ENCODE measurements at places on chromosomes 3 and 15.

GRCh38 chr15:76903251-76903681 lies 1.9 kb downstream of the SCAPER start:
- DNase-seq: no peak

DNA sequence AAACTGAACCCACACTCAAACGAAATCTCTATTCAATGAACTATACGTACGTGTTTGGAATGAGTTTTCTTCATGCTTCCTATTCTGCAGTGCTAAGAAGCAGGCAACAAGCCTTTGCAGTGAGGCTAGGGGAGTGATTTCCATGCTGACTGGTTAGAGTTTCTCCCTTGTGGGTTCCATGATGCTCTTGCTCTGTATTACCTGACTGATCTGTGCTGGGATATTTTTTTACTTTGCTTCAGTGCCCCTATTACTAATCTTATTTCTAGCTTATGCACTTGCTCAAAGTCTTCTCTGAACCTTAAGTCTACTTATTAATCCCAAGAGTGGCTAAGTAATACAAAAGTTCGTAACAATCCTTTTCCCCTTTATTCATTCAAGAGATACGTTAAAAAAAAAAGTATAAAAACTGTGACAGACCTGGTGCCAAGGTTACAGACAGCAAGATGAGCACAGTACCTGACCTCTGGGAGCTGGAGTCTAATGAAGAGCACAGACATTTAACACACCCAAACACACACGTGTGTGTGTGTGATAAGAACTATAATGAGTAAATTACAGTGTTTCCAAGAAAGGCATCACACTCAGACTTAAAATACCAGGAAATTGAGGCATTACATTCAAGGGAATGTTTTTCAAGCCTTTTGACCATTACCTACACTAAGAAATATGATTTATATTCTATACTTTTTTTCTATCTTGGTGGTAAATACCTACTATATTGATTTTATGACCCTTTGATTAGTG lies 50.5 kb upstream of the FBN1 start:
- no peak for DNase-seq

GRCh38 chr15:56490461-56490860 lies 25.5 kb upstream of the MNS1 start:
- DNase-seq: no peak

DNA sequence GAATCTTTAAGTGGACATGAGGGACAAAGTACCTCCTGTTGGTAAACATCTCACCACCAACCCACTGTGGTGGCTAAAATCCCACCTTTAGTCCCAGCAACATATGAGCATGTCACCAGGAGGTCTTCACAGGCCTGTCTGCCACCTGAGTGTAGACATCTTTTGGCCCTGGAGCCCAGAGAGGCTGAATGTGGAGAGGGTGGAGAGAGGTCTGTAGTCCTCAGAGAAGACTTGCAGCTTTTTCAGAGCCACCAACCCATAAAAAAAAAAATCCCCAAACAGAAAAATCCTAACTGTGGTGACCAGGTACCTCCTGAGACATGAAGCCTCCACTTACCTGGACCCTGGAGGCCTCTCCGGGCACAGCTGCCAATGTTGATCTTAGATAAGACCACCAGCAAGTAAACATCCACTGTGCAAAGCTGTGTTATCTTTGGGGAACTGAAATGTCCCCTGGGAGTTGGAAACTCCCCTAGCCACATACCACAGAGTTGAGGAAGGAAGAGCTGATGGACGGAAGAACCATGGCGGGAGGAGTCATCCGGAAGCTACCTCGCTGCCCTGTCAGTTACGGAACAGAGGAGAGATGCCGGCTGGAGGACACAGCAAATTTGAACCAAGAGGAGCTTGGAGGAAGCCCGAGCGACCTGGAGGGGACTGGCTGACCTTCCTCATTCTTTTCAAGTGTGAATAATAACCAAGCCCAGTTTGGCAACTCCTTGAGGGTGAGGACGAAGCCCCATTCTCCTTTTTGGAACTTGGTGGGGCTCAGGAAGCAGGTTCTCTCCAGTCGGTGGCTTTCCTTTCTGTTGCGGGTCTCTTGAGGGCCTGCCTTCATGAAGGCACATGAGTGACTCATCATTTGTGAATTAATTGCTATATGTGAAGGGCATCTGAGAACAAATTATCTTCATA lies at the start of gene GHRL:
Gene GHRL (minus strand): TSS at position 443 of the 915 bp plus-strand sequence. CDS start 2,767 bp downstream, outside the sequence.
- DNase-seq: no peak

DNA sequence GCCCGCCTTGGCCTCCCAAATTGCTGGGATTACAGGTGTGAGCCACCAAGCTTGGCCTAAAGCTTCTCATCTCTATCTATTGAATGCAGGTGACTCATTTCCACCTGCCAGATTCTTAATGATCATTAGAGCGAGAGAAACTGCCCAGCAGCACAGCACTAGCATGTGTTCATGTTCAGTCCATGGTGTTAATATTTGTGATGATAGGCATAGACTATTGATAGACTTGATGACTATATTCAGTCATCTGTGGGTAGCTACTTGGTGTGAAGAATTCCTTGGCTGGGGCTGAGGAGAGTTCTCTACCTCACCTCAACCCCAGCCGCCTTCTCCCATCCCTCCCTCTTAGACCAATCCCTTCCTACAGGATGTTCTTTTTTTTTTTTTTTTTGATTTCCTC lies 60.0 kb downstream of the ST6GAL1 start:
- DNase-seq: no peak

- no peak for DNase-seq
Measured at GRCh38 chr3:189937302-189938127, 183.2 kb downstream of the P3H2 start.

GRCh38 chr3:185851046-185851445 lies 26.2 kb upstream of the IGF2BP2 start:
- DNase-seq: no peak

DNA sequence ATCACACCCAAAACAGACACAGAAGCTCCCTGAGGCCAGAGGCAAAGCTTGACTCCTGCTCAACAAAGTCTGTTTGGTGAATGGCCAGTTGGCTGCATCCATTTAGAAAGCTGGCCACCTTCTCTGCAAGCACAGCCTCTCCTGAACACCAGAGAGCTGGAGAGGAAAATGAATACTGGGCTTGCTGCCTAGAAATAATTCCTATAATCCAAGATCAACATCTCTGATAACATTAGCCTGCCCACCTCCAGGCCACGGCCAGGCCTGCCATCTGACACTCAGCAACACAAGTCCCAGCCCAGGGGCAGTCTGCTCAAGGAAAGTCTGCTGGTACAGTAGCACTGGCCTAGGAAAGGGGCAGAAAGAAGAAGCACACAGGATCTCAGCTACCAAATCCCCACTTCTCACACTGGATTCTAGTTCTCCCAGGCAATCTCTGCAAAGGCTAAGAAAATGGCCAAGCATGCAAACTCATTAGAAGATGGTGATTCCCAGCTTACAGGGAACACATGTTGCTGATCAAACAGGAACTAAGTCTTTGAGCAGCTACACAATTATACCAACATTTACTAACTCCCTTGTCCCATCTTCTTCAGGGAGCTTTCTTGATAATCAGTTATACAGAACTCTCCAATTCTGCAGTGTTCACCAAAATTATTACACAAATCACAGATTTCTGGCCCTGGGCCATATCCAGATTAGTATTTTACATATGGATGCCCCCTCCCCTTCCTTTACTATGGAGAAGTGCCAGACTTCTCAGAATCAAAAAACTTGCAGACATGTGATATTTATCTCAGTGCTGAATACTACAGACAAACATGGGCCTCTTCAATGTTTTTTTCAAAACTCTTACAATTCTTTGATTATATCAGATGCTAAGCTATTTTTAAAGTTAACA lies 9.9 kb downstream of the TBC1D2B start:
- no peak for DNase-seq

DNA sequence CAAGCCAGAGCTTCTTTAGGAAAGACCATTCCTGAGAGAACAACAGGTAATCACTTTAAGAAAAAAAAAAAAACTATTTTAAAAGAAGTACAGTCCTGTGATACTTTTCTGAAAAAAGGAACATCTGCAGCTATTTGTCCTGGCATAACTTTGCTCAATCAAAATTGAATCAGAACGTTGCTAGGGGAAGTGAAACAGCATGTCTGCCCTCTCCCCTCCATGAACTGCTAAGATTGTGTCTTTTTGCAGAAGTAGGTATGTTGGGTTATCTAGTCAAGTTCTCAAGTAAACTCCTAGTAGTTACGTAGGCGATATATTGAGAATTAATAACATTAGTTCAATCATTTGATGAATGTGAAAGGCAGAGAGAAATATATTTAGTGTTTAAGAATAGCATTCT lies 1013.3 kb downstream of the TUSC7 start:
- no peak for DNase-seq

DNA sequence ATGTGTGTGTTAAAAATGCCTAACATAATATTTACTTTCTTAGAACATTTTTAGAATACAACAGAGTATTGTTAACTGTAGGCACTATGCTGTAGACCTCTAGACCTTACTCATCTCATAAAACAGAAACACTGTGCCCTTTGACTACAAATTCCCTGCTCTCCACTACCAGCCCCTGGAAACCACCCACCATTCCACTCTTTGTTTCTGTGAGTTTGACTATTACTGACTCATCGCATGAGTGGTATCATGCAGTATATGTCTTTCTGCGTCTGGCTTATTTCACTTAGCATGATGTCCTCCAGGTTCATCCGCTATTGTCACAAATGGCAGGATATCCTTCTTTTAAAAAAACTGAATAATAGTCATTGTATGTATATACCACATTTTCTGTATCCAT lies 216.7 kb upstream of the CFAP20DC start:
- no peak for DNase-seq

- no peak for DNase-seq
Measured at GRCh38 chr3:64815789-64816188, 128.0 kb upstream of the ADAMTS9 start.

- DNase-seq: no peak
Measured at GRCh38 chr15:92930776-92931175, 30.7 kb downstream of the CHD2 start.

GRCh38 chr3:9169956-9170850 lies 79.2 kb downstream of the SRGAP3 start:
- DNase-seq: no peak

All from Peyer's patch (tissue), 4 donors.